Skin of body (tissue), 3 donors: ENCODE measurements at places on chromosomes 5 and 9. TPM values are rescaled to one million over a fixed set of nuclear protein-coding genes. Genes with fewer than 3 reads are reported as not detected.

Gene SLC34A1
- total RNA-seq: not detected

Gene PRRC1
- 59.0 TPM for total RNA-seq

Gene OGN
- total RNA-seq: 281 TPM

Gene SLC1A1
- 1.3 TPM for total RNA-seq

Gene TMEM141
- 31.9 TPM for total RNA-seq

Gene ZNF367
- 7.5 TPM for total RNA-seq

Gene PCDHGC5
- 2.9 TPM for total RNA-seq

Gene C5orf46
- 5.0 TPM for total RNA-seq

Gene PFN3
- total RNA-seq: not detected

Gene RFESD
- total RNA-seq: 6.7 TPM

Gene OR1J1
- total RNA-seq: not detected

Gene NNT
- 81.5 TPM for total RNA-seq

Gene PCDHGA2
- 3.6 TPM for total RNA-seq

- DNase-seq: no peak
Measured at GRCh38 chr5:96978812-96979449, 43.1 kb downstream of the LNPEP start.

GRCh38 chr5:87899208-87899661, 369.4 kb downstream of the TMEM161B start:
- no peak for DNase-seq

- DNase-seq: peak; percentile 8
Measured at GRCh38 chr5:113276001-113276400, 158.8 kb downstream of the TSSK1B start.

GRCh38 chr9:37776328-37776727, 8.5 kb downstream of the EXOSC3 start:
- DNase-seq: no peak

DNA sequence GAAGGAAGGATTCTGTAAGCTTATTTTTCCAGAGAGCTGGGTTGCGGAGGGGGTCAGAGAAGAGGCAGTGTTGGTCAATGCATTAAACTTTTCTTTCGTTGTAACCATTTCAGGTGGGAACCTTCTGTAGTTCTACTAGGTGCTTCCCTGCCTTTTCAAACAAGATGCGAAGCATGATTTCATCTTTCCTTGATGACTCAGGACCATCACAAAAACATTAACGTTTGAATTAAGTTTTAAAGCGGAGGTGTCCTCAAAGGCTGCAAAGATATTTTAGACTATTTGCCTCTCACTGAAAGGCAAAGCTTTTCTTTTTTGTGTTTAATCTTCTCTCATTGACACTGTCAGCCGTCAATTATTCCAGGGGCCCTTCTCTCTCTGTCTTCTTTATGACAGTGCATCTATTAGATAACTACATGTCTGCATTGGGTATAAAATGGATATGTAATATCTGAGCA, 26.3 kb upstream of the FAT2 start:
- no peak for DNase-seq

DNA sequence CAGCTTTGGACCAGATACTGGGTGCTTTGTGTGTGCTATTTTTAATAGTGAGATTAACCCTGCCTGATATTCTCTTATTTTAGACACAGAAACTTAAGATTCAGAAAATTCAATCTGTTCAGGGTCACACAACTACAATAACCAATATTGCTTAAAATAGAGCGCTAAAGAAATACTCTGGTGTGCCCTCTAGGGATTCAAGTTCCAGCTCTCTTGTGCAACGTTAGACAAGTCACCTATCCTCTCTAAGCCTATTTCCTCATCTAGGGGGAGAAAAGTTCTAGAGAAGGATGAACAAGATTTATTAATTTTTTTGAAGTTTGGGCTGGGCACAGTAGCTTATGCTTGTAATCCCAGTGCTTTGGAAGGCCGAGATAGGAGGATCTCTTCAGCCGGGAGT, 2.1 kb upstream of the SCAI start:
- DNase-seq: no peak

DNA sequence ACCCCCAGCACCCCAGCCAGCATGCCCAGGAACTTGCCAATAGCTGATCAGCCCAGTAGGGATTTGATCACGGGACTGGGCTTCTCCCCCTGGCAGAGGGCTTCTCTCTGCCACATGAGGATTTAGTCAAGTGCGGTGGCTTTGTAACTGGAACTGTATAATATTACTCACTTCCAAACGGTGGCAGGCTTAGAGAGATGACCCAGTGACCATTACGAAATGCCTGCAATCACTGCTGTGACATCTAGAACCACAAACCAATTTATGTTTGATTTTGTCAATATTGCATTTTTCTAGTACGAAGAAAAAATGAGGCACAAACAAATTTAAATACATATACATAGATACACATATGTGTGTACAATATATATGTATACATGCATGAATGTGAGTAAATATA, 192.1 kb downstream of the ERCC6L2 start:
- no peak for DNase-seq

DNA sequence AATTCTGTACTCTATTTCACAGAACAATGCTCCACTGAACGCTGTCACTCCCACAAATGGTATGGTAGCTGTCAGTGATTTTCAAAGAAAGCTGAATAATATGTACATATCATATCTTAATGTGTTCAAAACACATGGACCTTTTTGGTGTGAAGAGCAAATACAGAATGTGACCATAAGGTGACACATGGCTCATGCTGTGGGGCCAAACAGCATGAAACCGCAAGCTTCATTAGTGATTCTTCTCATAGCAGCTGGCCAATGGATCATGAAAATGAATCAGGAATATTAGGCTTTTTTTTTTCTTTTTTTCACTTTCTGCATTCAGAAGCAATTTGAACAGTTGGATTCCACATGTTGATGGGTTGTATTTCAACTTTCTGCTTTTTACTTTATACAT, 54.9 kb upstream of the CDH9 start:
- no peak for DNase-seq

- no peak for DNase-seq
Measured at GRCh38 chr9:69147041-69147834, 26.8 kb upstream of the TJP2 start.

- DNase-seq: no peak
Measured at GRCh38 chr5:72940082-72940481, 15.8 kb upstream of the FCHO2 start.

DNA sequence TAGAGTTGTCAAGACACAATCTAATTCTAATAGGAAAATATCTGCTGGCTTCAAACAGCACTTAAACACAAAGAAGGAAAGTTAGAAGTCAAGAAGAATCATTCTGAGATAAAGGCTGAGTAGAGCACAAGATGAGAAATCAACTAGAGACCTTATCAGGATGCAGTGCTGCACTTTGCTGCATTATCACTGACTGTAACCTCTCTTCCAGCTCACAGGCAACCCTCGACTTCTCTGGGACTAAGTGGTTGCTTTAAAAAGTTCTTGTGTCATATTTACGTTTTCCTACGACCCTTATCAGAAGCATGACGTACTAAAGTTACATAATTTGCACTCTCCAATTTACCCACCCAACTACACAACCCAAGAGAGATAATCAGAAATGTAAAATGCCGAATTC, 176.1 kb downstream of the MLLT3 start:
- DNase-seq: no peak

GRCh38 chr5:131563434-131564228, 71.4 kb downstream of the RAPGEF6 start:
- no peak for DNase-seq

DNA sequence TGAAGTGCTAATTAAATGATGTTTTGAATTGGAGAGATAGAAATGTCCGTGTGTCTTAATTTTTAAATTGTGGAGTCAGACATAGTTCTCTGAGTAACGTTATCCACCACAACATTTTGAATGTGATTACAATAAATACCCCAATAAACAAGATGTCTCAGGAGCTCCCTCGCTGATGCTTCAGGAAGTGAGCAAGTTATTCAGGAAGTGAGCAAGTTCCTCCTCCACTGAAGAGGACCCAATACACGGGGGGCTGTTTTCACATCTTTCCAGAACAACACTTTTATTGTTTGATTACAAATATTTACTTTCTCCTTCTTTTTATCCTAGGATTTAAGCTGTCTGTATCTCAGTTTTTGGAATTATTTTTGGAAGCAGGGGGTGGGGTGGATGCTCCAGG, 363.8 kb downstream of the LRRC70 start:
- no peak for DNase-seq

- DNase-seq: no peak
Measured at GRCh38 chr5:173933901-173934300, 45.8 kb downstream of the CPEB4 start.

DNA sequence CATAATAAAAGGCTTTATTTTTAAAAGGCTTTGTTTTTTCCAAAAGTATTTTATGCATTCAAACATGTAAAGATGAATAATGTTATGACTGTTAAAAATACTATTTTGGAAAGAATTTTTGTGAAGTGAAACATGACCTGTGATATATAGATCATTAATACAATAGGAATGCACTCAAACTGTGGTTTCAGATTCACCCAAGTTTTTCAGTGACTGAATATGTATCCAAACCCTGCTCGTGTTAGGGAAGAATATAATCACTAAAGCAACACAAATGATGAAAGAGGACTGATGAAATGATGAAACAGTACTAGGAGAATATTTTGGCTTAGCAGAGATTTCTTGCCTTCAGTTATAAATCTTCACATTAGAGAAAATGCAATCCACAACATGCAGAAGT, 278.0 kb downstream of the ADAMTS6 start:
- DNase-seq: no peak

- DNase-seq: no peak
Measured at GRCh38 chr9:70256123-70256551, 2.6 kb upstream of the SMC5 start.

DNA sequence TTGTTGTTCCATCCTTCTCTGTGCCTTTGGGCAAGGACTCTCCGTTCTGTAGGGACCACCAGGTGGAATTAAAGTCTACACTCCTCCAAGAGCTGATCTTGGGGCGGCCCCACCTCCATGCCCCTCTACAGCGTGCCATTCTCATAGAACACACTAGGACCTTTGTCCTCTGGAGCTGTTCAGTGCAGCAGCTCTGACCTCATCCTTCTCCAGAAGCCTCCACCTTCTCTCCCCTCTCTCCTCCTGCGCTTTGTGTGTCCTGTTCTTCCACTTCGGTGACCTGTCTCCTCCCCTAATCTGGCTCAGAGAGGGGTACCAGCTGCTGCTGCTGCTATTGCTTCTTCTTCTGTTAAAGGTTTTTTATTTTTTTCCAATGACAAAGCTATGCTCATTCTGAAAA, 1.8 kb upstream of the MACROH2A1 start:
- DNase-seq: no peak

DNA sequence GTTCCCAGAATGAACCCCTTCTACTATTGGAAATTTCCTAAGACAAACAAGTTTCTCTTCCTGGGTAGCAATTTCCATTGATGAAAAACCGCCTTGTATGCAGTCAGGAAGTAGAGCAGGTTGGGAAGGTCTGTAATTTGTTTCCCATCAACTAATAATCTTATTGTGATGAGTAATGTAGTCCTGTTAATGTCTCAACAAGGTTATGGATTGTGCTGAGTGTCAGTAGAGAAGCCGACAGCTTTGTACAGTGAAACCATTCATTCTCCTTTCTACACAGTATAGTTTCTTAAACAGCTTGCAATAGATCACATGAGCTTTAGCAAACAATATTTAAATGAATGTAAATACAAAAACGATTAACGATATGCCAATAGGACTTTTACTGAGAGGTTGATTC, 355.4 kb upstream of the WWC1 start:
- no peak for DNase-seq

GRCh38 chr9:113343732-113344231, 3.7 kb upstream of the WDR31 start:
- DNase-seq: peak; percentile 53
